ENCODE measurements at places on chromosomes 6 and 20.

GRCh38 chr6:11702089-11702488 lies 76.5 kb downstream of the ADTRP start:
- no peak for DNase-seq

- DNase-seq = peak; percentile 24
Measured at GRCh38 chr6:150072201-150072600, 3.3 kb upstream of the ULBP3 start.

- no peak for DNase-seq
Measured at GRCh38 chr6:130116273-130116672, 97.9 kb downstream of the L3MBTL3 start.

GRCh38 chr6:37889051-37889450 lies 69.5 kb downstream of the ZFAND3 start:
- no peak for DNase-seq

DNA sequence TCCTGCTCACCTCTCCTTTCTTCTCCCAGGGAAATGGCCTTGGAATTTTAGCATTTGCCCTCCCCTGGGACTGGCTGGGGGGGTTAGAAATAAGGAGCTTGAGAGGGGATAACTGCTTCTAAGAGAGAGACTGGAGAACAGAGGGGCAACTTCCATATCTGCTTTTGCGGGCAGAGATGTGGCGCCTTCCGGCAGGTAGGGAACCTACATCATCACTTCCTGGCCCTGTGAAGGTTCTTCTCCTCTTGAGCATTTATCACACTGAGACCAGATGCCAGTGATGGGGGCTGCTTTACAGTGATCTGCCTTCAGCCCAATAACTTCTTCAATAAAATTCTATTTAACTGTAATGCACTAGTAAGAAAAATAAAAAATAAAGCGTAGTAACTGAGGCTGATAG lies 48.1 kb downstream of the TBC1D7 start:
- DNase-seq = peak; percentile 69
